WTC11 (cell line): ENCODE measurements at places on chromosomes 12 and 14. TPM values are rescaled to one million over a fixed set of nuclear protein-coding genes. Genes with fewer than 3 reads are reported as not detected.

Gene RNU4-1
- 2,196 to 2,477 TPM (median 2,436 TPM) in 3 replicates for total RNA-seq

GRCh38 chr12:132837693-132838409, 9.2 kb upstream of the GOLGA3 start:
- DNase-seq: no peak

Gene GARIN6
- not detected in 3 replicates for total RNA-seq

DNA sequence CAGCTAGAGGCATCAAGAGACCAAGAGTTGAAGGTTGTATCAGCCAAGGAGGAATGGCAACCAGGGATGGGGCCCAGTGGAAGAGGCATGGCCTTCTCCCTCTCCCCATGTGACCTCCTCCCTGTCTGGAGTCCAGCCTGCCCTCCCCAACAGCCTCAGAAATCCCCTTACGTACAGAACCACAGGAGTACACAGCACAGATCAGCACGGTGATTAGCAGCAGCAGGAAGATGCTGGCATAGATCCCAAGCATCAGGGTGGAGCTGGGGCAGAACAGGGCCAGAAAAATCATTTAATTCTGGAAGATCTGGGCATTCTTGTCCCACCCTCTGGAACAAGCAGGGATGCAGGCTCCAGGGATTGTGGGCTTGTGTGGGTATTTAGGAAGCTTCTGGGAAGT, 14.4 kb downstream of the ADCY6 start:
- no peak for DNase-seq

Gene REP15
- total RNA-seq: 0.26 TPM in 1 of 3 replicates, not detected in the others

Gene KRT6C
- total RNA-seq: not detected in 3 replicates

Gene ART4
- total RNA-seq: not detected in 3 replicates

Gene SMOC1
- 0.76 to 1.1 TPM (median 1.0 TPM) in 3 replicates for total RNA-seq

DNA sequence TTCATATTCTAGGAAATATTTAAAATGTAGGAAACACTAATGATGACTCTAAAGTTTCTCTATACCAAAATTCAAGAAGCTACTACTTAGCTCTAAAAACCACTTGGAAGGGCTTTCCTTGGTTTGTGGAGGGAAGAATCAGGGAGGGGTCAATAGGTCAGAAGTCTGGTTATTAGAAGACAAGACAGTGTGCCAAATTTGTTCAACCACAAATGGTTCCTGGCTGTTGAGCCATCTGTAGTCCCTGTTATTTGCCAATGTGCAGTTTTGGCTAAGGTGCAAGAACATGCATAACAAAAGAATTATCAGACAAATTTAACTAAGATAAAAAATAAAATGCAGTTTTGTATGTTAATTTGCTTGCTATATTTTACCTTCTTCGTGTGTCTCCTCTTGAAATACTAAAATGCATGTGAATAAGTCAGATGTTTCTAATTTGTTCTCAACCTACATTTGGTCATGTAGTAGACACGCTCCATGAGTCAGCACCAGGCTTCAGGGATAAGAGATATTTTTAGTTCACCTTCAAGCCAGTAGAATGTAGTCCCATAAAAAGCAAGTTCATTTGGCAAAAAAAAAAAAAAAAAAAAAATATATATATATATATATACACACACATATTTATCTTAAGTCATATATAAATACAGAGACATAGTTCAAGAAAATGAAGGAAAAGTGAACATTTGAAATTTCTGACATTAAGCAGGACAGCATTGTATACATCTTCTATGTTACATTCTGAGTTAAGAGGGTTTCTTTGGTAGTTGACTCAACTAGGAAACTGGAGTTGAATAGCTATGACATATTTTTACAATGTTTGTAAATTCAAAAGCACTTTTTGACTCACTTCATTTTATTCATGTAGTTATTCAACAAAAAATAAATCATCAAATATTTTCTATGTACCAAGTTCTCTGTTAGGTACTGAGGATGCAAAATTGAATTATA, 123.3 kb downstream of the KCNC2 start:
- DNase-seq: no peak

DNA sequence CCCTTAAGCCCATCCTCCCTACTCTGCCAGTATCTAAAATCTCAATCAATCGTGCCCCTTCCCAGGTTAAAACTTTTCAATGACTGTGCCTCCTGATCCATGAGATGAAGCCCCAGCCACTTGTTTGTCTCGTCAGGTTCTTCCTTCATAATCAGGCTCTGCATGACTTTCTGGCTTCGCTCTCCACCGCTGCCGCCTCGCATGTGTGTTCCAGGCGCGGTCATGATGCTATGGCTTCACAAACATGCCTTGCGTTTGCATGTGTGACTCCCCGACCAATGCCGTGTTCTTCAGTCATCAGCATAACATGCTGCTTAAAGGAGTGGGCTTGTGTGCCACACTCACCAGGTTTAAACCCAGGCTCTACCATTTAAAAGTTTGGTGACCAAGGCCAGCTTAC, 5.0 kb upstream of the C1RL start:
- DNase-seq: no peak

DNA sequence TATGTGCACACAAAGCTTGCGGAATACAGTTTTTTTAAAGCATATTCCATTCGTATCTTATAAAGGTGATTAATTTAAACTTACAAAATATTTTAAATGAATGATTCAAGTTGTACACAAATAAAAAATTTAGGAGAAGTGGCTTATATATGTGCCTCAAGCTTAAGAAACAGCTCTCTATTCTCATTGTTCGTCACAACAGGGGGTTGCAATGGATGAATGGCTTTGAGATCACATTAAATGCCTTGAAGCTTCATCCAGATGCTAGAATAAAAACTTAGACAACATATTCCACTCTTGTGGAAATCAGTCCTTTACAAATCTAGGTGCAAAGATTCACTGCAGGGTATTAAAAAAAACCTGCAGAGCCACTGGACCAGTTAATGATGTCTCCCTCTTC, 303.9 kb upstream of the LRFN5 start:
- no peak for DNase-seq

- no peak for DNase-seq
Measured at GRCh38 chr12:53091756-53092155, 5.7 kb upstream of the IGFBP6 start.

Gene BHLHE41
- 5.9 to 7.6 TPM (median 6.7 TPM) in 3 replicates for total RNA-seq

GRCh38 chr12:119319638-119320037, 14.9 kb upstream of the CCDC60 start:
- no peak for DNase-seq

GRCh38 chr14:77040741-77041653, 12.5 kb upstream of the IRF2BPL start:
- no peak for DNase-seq

- DNase-seq: no peak
Measured at GRCh38 chr12:85350356-85350755, 70.3 kb downstream of the ALX1 start.

GRCh38 chr12:38155526-38156496, 160.8 kb upstream of the ALG10B start:
- DNase-seq: no peak

- DNase-seq: no peak
Measured at GRCh38 chr14:57749267-57749666, 116.6 kb downstream of the SLC35F4 start.

Gene CAPZA3
- total RNA-seq: not detected in 3 replicates

Gene GDF3
- total RNA-seq: 34.4 to 42.0 TPM (median 38.2 TPM) in 3 replicates
